ENCODE measurements at places on chromosomes 12 and 14.

- DNase-seq = no peak
Measured at GRCh38 chr12:68240975-68241374, 12.4 kb downstream of the IL22 start.

- DNase-seq = no peak
Measured at GRCh38 chr12:21797539-21797938, 23.0 kb upstream of the KCNJ8 start.

DNA sequence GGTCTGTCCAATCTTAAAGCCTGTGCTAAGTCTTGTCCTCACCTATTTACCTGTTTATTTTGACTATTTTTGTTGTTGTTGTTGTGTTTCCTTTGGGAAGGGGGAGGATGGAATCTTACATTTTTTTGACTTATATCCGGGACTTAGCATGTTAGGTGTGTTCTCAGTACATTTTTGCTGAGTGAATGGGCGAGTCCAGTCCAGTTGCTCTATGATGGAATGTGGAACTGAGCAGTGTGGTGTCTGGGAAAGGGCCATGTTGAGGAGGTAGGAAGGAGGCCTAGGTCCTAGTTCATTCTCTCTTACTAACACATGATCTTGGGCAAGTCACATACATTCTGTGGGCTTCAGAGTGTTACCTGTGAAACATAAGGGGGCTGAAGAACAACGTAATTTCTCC is 80.9 kb upstream of the SLC38A2 start:
- no peak for DNase-seq

DNA sequence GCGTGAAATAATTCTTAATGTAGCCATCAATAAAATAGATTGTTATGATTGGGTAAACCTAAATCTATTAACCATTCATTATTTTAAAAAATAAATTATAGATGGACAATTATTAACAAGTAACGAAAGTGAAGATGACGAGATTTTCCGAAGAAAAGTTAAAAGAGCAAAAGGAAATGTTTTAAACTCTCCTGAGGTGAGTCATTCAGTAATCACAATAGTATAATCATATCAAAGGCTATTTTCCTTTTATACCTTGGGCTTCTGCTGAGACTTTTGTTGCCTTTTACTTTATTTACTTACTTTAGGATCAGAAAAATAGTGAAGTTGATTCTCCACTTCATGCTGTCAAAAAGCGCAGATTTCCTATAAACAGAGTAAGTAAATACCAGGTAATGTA is 45.6 kb downstream of the FANCM start:
- DNase-seq = no peak

DNA sequence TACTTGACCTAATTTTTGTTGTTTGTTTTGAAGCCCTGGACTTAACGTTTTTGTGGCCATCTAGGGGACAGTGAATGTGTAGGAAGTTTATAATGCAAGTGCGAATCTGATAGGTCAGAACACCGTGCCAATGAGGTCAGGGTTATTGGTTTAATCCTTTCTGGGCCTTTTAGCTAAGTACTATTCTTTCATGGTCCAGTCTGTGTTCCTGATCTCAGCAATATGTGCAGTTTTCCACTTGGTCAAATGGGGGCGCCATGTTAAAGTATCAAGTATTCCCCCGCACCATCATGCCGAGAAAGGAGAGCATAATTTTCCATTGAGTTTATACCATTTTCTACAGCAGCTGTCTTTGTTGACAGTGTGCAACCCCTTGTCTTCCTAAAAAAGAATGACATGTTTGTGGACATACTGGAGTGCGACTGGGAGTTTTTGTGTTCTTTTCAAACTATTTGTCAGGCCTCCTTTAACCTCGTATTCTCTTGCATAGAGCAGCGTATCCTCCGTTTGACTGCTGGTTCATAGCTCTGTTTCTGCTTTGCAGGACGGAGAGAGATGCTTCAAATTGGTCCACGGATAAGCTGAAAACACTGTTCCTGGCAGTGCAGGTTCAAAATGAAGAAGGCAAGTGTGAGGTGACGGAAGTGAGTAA is 1.3 kb downstream of the AHSA1 start:
- DNase-seq = peak; percentile 22

GRCh38 chr12:75480469-75480949 is at the start of gene GLIPR1:
Gene GLIPR1, plus strand, starts transcription at chr12:75480755. Its CDS starts 126 bp downstream, at chr12:75480881.
- DNase-seq = no peak

DNA sequence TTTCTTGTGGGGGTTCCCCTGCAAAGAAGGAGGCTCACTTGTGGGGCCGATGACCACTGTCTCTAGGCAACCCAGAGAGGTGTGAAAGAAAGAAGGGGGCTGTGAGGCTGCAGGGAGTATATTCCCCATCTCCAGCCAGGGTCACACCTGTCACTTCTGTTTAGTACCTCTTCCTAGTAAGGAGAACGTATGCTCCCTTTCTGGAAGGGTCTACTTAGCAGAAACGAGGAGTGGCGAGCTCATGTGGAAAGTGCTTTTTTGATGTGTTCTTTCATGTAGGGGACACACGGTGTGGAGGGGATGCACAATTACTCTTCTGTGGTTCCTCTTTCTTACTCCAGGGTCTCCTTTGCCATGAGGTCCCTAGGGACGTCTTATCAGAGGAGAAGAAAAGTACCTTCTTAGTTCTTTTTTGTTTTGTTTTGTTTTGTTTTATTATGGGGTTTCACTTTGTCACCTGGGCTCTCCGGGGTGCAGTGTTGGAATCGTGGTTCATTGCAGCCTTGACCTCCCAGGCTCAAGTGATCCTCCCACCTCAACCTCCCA is 58.3 kb downstream of the PRKCH start:
- no peak for DNase-seq

GRCh38 chr14:54366736-54367735 is 29.8 kb upstream of the CDKN3 start:
- peak; percentile 54 for DNase-seq

DNA sequence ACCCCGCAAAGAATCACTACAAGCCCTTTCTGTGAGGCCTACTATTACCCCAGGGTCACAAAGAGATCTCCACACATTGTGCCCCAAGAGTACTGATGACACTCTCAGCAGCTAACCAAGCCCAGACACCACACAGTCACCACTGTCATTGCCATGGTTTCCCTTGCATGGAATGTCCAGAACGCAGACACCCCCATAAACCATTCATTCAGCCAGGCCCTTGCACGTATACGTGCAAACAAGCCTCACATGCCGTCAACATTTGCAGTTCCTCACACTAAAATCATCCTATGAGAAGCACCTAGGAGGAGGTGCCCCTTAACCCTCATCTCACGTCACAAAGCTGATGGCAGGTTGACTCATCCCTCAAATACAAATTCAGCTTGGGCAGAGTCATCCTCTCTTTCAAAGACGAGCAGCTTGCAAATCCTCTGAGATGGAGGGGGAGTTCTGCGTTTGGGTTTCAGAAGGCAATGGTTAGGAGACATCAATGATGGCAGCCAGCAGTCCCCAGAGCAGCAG is 17.1 kb upstream of the KRT77 start:
- no peak for DNase-seq

DNA sequence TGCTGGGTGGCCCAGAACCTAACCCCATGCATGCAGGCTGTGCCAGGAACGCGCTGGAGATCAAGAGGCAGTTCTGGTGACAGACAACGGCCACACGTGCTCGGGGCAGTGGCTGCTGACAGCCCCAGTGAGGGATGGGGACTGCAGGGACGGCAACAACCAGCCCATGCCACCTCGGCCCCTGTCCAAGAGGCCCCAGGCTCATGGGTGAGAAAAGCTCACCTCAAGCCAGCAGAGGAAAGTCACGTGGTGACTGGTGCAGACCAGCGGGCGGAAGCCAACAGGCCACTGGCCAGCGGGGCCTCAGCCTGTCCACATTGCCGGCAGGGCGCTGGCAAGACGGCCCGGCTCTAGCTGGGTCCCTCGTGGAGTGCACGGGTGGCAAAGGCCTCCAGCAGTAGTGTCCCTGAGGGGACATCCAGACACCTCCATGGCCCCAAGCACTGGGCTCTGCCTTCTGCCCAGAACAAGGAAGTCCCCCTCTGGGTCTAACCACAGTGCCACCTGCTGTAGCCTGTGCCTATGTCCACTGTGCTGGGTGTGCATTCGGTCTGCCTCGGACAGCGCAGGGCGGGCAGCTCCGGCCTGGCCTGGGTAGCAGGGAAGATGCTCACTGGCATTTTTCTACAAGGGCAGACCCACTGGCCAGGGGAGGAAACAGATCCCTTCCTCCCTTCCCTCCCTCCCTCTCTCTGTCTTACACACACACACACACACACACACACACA is 134.1 kb downstream of the NCOR2 start:
- DNase-seq = no peak

- no peak for DNase-seq
Measured at GRCh38 chr12:94948232-94948810, 55.2 kb downstream of the NDUFA12 start.

DNA sequence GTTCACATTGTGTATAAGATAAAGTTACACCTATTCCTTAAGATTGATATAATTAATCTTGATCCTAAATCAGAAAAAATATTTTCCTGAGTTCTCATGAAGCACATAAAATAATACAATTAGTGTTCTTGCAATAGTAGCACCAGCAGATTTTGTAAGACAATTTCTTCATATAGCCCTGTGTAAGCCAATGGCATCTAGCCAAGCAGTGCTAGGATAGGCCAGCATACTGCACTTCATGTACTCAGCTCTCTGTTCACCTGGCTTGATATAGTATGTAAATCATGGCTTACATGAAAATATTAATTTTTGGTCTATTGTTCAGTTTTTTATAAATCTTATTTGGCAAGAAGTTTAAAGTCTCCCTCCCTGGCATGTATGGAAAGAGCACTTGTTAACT is 1.9 kb downstream of the KLRF2 start:
- DNase-seq = no peak

GRCh38 chr14:92470811-92471210 is 42.8 kb upstream of the RIN3 start:
- DNase-seq = no peak

DNA sequence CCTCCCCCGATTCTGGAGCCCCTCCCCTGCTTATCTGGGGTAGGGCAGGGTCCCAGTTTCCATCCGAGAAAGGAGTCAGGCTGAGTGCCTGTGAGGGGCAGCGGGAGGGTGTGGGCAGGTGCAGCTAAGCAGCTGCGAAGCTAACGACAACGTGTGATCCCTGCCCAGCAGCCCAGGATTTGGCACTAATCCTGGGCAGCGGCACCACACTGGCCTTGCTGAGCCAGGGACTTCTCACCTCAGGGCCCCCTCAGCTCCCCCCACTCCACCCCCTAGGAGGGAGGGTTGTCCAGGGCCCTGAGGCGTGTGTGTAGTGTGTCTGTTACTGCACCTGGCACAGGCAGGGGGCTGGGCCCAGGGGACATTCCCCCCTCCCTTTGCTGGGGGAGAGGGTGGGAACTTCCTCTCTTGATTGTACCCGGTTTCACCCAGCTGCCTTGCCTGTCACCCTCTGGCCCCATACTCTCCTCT is 1.8 kb downstream of the SMIM41 start:
- peak; percentile 75 for DNase-seq

GRCh38 chr14:100603341-100604120 is 16.3 kb upstream of the BEGAIN start:
- no peak for DNase-seq
